Trophoblast cell (in vitro differentiated cells and primary cell): ENCODE measurements at places on chromosomes 6 and 20.

DNA sequence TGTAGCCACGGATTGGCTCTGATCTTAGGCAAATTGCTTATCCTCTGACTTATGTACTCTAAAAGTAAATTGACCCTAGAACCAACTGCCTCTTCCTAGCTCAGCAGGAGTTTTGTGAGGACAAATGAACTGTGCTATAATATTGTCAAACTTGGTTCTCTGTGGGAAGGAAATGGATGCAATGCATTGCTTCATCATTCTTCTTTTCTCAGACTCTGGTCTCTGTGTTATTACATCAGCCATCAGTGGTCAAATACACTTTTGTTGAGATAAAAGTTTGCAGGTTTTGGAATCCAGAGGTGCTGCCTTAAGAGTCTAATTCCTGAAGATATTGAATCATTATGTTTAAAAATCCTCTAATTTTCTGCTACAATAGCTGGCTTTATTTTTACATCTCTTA is 64.9 kb downstream of the SLC24A3 start:
- DNase-seq: no peak

DNA sequence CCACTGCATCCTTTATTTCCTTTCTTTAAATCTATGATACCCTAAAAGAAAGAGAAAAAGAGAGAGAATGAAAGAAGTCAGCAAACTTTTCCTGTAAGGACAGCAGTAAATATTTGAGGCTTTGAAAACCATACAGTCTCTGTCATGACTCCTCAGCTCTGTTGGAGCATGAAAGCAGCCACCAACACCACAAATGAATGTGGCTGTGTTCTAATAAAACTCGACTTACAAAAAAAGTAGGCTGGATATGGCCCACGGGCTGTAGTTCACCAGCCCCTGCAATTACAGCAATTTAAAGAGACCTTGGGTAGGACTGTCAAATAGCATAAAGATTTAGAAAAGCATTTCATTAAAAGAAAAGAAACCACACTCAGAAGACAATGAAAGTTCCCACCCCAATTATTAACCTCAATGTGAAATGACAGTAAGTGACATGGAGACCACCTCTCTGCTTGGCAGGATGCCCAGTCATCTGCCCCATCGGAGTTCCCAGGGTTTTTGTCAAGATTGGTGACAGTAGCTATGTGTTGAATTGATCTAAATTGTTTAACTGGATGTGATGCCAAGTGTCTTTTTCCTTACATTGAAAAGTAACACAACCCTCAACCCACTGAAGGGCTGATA is 50.9 kb downstream of the TNFRSF21 start:
- no peak for DNase-seq

GRCh38 chr6:111347589-111347988 is 135.4 kb downstream of the REV3L start:
- no peak for DNase-seq

DNA sequence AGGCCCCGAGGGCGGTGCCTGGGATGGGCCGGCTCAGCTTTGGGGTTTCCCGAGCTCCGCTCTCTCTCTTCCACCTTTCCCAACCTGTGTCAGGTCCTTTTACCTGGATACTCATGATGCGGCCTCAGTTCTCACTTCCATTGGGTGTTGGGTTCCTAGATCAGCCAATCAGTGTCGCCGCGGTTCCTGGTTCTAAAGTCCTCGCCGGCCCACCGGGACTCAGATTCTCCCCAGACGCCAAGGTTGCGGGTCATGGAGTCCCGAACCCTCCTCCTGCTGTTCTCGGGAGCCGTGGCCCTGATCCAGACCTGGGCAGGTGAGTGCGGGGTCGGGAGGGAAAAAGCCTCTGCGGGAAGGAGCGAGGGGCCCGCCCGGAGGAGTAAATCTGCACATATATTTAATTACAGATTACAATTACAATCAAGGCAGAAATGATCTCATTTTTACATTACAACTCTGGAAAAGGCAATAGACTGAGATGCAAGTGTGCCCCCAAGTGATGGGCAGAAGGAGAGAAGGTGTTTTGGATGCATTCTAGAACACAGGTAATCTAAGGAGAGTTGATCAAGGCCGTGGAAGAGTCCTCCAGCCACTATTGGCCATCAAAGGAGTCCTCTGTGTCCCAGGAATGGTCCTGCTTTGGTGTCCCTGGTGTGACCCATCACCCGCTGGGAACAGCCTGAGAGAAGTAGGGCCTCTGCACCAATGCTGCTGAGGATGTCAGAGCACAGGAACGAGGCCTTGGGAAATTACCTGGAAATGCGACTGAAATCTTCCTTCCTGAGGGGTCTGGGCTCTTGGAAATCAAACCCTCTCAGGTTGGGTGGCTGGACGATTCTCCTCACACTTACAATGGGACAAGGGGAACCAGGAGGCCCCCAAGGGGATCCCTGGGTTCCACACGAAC is 34.7 kb upstream of the MICB start:
- DNase-seq: peak; percentile 77

DNA sequence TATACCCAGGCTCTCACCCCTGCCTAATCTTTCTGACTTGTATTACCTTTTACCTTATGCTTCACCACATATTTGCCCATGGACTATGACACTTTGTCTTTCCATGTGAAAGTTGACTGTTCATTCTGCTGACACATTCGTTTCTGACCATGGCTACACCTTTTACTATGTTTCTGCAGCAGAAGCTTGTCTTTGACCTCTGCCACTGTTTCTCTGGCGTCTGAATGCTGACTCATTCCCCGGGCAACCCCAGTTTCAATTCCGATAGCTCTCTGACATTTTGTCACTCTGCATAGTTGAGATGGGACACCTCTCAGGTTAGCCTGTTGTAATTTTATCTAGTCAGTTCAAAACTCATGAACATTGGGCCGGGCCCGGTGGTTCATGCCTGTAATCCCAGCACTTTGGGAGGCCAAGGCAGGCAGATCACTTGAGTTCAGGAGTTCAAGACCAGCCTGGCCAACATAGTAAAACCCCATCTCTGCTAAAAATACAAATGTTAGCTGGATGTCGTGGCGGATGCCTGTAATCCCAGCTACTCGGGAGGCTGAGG is 50.7 kb downstream of the SLC26A8 start:
- peak; percentile 78 for DNase-seq

- no peak for DNase-seq
Observed at GRCh38 chr20:15682690-15683089, 890.6 kb downstream of the KIF16B start.

DNA sequence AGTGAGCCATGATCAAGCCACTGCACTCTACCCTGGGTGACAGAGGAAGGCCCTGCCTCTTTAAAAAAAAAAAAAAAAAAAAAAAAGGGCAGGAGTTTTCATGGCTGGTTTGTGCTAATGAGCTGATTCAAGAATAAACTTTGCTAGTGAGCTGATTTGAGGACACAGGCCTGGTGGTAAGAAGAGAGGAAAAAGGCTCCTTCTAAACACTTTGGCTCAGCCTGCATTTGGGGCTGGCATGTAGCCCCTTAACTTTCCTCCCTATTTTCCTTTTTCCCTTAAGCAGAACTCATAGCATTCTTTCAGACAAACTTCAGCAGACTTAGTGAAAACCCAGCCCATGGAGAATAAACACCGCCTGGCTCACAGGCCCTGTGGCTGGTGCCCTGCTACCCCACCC is 432.7 kb downstream of the PTPRT start:
- DNase-seq: no peak

DNA sequence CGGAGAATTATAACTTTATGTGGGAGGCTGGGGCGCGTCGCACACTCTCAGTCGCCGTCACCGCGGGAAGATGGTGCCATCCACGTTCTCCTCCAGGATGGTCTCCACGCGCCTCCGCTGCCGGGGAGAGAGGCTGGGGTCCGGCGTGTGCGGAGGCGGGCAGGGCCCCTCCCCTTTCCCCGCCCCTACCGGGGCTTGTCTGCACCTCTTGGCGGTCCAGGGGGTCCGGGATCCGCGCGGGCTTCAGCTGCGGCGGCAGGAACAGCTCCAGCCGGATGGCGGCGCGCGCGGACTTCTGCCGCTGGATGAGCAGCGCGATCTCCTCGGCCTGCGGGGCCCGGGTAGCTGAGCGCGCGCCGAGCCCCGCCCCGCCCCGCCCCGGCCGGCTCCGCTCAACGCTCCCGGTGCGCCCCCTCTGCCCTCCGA is 807 bp downstream of the LKAAEAR1 start:
- DNase-seq: peak; percentile 71

- peak; percentile 64 for DNase-seq
Observed at GRCh38 chr6:30769088-30769852, 24.9 kb upstream of the IER3 start.

DNA sequence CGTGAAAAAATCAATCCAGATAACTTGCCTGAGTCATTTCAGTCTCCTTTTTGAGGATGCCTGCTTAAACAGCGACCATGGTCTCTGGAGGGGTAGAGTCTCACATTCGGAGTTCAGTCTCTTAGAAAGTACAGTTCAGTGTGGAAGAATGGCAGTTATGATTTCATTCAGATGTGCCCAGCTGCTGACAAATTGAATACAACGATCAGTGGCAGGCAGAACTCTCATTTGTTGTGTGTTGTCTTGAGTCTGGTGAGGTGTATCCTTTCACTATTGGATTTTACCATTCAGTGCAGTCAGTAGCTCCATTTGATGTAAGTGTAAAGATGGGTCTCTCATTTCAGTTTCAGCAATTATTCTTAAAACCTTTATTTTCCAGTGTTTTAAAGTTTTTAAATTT is 639 bp upstream of the TULP4 start:
- no peak for DNase-seq

- no peak for DNase-seq
Observed at GRCh38 chr20:50534567-50534966, 24.4 kb downstream of the PTPN1 start.

DNA sequence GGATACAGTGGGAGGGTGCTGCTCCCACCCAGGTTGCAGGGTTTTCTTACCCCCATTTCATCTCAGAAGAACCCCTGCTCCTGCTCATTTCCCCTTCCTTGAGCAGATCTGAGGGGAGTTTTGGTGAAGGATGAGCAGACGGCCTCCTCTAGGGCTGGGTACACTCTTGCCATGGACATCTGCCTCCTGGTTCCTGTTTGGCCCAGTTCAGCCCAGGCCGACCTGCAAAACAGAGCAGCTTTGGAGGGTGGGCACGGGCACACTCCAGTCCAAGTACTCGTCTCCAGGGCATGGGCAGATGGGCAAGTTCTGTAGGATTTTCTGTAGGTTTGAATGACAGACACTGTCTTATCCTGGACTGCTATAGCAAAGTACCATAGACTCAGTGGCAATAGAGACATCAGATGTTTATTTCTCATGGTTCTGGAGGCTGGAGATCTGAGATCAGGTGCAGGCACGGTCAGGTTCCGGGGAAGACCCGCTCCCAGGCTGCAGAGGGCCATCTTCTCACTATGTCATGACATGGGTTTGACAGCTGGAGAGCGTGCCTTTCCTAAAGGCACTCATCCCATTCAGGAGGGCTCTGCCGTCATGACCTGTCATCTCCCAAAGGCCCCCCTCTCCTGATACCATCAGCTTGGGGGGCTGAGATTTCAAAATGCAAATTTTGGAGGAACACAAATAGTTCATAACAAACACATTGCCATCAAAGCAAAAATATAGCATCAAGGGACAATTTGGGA is 6.2 kb downstream of the NPBWR2 start:
- DNase-seq: no peak

GRCh38 chr20:10970109-10970508 is 296.3 kb upstream of the JAG1 start:
- no peak for DNase-seq

- no peak for DNase-seq
Observed at GRCh38 chr6:38220069-38220723, 400.7 kb downstream of the ZFAND3 start.

- no peak for DNase-seq
Observed at GRCh38 chr6:155504848-155505607, 49.4 kb upstream of the NOX3 start.

GRCh38 chr6:47701363-47701762 is 3.0 kb downstream of the ADGRF4 start:
- no peak for DNase-seq

DNA sequence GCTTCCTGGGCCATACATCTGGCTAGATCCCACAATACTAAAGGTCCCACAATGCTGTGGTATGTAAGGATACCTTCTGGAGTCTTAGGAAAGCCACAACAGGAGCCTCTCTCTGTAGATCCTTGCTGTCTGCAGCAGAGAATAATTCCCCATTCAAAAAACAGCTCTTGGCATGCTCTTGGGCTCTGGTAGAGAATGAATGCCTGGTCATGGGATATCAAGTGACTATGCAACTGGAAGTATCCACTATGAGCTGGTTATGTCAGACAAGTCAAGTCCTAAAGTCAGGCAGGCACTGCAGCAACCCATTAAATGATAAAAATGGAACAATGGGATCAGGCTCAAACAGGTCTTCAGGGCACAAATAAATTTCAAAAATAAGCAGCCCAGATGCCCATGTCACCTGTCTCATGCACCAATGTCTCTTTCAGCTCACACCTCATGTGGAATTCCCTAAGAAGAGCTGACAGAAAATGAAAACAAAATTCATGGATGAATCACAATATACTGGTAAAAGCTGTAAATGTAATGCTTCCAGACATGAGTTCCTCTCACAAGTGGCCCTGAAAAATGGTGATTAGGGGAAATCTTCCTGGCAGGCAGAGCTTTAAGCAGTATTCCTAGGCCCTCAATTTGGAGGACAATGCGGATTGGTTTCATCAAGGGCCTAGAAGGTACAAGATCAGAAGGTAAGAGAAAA is 4.3 kb downstream of the AK9 start:
- DNase-seq: no peak

DNA sequence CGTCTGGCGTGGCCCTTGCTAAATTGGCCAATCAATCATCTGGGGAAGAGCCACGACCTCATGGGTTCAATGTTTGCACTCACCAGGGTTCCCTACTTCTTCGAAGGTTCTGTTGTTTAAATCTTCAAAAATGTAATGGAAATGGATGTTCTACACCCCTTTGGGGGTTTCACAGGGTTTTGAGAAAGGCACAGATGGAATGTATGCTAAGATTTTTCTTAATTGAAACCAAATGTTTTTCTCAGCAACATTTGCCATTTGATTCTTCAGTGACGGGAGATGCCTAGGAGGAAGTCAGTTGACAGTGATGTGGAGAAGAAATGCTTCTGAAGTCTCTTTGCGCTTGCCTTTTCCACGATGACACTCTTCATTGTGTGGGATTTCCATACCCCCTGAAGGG is 312.3 kb downstream of the ESR1 start:
- DNase-seq: no peak

GRCh38 chr6:129969064-129969463 is 49.3 kb upstream of the L3MBTL3 start:
- no peak for DNase-seq
